Spleen (tissue), 13 donors: ENCODE measurements at places on chromosomes 13 and 19. TPM values are rescaled to one million over a fixed set of nuclear protein-coding genes. Genes with fewer than 3 reads are reported as not detected.

GRCh38 chr13:80755910-80756309, 415.0 kb upstream of the SPRY2 start:
- no peak overlapping the region for H3K4me3 ChIP-seq
- no peaks in the 10 kb centered on the region for H3K27me3 ChIP-seq
- DNase-seq: no peak
- H3K36me3 ChIP-seq: no peaks in the 10 kb centered on the region

DNA sequence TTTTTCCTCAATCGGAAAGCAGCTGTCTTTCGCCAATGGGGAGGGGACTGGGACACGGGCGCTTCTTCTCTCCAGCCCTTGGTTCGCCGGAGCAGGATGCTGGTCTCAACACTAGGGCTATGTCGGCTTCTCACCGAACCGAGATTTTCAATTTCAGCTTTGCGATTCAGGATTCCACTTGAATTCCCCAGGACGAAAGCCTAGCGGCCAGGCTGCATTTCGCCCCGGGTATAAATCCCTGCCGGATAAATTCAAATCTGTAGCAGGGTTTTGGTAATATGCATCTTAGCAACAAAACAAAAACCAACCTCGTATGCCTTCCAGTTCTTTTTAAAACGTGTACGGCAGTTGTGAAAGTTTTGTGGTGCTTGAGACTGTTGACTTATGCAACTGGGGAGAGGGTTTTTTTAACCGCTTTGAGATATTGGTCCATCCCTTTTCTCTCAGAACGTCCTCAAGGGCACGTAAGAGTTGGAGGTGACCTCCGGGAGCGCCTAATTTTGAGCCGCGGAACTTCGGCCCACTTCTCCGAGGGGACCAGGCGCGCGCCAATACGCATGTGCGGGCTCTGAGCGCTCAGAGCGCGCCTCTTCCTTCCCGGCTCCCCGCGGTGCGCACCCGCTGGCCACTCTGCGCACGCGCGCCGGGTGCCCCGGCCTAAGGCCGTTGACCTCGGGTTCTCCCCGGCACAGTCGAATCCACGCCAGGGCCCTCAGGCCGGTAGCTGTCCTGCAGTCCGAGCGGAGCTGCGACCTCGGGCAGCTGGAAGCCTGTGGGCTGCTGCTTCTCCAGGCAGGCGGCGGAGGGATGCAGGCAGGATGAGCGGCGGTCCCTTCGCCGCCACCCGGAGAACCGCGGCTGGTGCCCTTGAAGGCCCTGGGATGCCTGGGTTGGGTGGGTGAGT, 7.6 kb downstream of the POU4F1 start:
- H3K27ac ChIP-seq: no peak overlapping the region
- peak; percentile 72 for DNase-seq
- H3K36me3 ChIP-seq: no peaks in the 10 kb centered on the region
- peaks cover 80% of the 10 kb centered on the region for H3K27me3 ChIP-seq

- no peak overlapping the region for H3K27ac ChIP-seq
- peaks cover 37% of the 10 kb centered on the region for H3K4me1 ChIP-seq
- no peak overlapping the region for H3K4me3 ChIP-seq
- peaks cover 1% of the 10 kb centered on the region for H3K36me3 ChIP-seq
- no peak for DNase-seq
These were observed 2.6 kb downstream of the NEK3 start for GRCh38 chr13:52156724-52157261.

GRCh38 chr13:87302931-87303330, 368.2 kb upstream of the SLITRK5 start:
- H3K4me3 ChIP-seq: no peak overlapping the region
- no peaks in the 10 kb centered on the region for H3K36me3 ChIP-seq
- DNase-seq: no peak
- H3K4me1 ChIP-seq: no peaks in the 10 kb centered on the region
- no peaks in the 10 kb centered on the region for H3K27me3 ChIP-seq

- H3K36me3 ChIP-seq: peaks cover 100% of the 10 kb centered on the region
- no peaks in the 10 kb centered on the region for H3K27me3 ChIP-seq
- H3K27ac ChIP-seq: no peak overlapping the region
- no peak overlapping the region for H3K4me3 ChIP-seq
- H3K4me1 ChIP-seq: peaks cover 20% of the 10 kb centered on the region
These were observed 10.7 kb upstream of the LIN7B start for GRCh38 chr19:49103331-49104085.

GRCh38 chr19:10521461-10522171, 4.4 kb upstream of the S1PR5 start:
- H3K4me3 ChIP-seq: no peak overlapping the region
- H3K36me3 ChIP-seq: no peaks in the 10 kb centered on the region
- H3K27me3 ChIP-seq: peaks cover 29% of the 10 kb centered on the region
- H3K4me1 ChIP-seq: peaks cover 32% of the 10 kb centered on the region
- no peak overlapping the region for H3K27ac ChIP-seq

GRCh38 chr19:41377977-41378709, 1.8 kb downstream of the TMEM91 start:
- H3K27me3 ChIP-seq: no peaks in the 10 kb centered on the region
- no peaks in the 10 kb centered on the region for H3K4me1 ChIP-seq
- DNase-seq: no peak
- no peak overlapping the region for H3K4me3 ChIP-seq

DNA sequence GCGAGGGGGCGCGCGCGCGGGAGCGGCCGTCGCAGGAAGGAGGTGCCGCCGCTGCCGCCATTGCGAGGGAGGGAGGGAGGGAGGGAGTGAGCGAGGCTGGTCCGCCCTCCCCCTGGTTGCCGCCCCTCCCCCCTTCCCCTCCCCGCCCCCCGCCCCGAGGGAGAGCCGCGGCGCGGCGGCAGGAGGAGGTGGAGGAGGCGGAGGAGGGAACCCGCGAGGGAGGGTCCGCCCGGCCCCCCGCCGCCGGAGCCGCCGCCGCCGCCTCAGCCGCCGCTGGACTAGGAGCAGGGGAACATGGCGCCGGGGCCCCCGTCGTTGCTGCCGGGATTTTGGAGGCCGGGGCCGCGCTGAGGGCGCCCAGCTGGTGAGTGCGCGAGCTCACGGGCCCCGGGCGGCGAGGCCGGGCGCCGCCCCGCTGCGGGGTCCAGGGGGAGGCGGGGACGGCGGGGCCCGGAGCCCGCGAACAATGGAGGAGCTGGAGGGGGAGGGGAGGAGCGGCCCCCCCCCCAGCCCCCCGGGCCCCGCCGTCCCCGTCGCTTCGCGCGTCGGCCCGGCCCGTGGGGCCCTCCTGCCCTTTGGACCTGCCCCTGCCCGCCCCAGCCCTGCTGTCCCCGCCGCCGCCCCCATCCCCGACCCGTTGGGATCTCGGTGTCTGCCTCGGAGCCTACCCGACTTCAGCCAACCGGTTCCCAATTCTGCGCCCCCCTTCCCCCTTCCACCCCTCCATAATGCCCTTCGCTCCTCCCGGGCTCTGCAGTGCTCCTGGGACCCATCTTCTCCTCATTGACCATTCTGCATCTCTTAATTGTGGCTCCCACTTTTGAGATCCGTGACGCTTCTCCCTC, at the start of gene ARHGAP35:
TSS of gene ARHGAP35 (plus strand) at position 152 of the 845 bp plus-strand sequence. CDS start 57,679 bp downstream, outside the sequence.
- peak; percentile 93 for DNase-seq
- H3K27me3 ChIP-seq: no peaks in the 10 kb centered on the region
- peak within 1 kb of the TSS; percentile 95 for H3K27ac ChIP-seq
- no peaks in the 10 kb centered on the region for H3K36me3 ChIP-seq
- H3K4me1 ChIP-seq: peaks cover 66% of the 10 kb centered on the region

- H3K27me3 ChIP-seq: no peaks in the 10 kb centered on the region
- H3K4me3 ChIP-seq: peak overlapping the region; percentile 48
- peak; percentile 93 for DNase-seq
- peaks cover 65% of the 10 kb centered on the region for H3K4me1 ChIP-seq
- H3K36me3 ChIP-seq: peaks cover under 1% of the 10 kb centered on the region
These were observed 1.4 kb downstream of the ARHGEF18 start for GRCh38 chr19:7349961-7350711.

DNA sequence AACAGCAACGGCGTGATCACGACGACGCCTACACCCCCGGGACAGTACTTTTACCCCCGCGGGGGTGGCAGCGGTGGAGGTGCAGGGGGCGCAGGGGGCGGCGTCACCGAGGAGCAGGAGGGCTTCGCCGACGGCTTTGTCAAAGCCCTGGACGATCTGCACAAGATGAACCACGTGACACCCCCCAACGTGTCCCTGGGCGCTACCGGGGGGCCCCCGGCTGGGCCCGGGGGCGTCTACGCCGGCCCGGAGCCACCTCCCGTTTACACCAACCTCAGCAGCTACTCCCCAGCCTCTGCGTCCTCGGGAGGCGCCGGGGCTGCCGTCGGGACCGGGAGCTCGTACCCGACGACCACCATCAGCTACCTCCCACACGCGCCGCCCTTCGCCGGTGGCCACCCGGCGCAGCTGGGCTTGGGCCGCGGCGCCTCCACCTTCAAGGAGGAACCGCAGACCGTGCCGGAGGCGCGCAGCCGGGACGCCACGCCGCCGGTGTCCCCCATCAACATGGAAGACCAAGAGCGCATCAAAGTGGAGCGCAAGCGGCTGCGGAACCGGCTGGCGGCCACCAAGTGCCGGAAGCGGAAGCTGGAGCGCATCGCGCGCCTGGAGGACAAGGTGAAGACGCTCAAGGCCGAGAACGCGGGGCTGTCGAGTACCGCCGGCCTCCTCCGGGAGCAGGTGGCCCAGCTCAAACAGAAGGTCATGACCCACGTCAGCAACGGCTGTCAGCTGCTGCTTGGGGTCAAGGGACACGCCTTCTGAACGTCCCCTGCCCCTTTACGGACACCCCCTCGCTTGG, 966 bp downstream of the JUNB start:
- no peaks in the 10 kb centered on the region for H3K36me3 ChIP-seq
- no peaks in the 10 kb centered on the region for H3K27me3 ChIP-seq
- H3K4me3 ChIP-seq: peak overlapping the region; percentile 94
- H3K27ac ChIP-seq: peak overlapping the region; percentile 100
- peaks cover 74% of the 10 kb centered on the region for H3K4me1 ChIP-seq
- peak; percentile 98 for DNase-seq

Gene IZUMO2
- not detected for total RNA-seq

Gene PRDX2
- 180 TPM for total RNA-seq

Gene KLK2
- total RNA-seq: not detected

Gene LHFPL6
- 49.0 TPM for total RNA-seq

Gene COL5A3
- 0.52 TPM for total RNA-seq
